ENCODE measurements at places on chromosomes 1 and 21. TPM values are rescaled to one million over a fixed set of nuclear protein-coding genes. Genes with fewer than 3 reads are reported as not detected.

The A3GALT2 gene
- not detected for total RNA-seq

- DNase-seq = peak; percentile 10
These were observed 247.6 kb downstream of the TGFB2 start for GRCh38 chr1:218592688-218593087.

The NDC1 gene
- total RNA-seq = 44.6 TPM

The HLX gene
- total RNA-seq = 0.06 TPM

- DNase-seq = no peak
These were observed 39.2 kb downstream of the PRMT6 start for GRCh38 chr1:107095647-107096046.

DNA sequence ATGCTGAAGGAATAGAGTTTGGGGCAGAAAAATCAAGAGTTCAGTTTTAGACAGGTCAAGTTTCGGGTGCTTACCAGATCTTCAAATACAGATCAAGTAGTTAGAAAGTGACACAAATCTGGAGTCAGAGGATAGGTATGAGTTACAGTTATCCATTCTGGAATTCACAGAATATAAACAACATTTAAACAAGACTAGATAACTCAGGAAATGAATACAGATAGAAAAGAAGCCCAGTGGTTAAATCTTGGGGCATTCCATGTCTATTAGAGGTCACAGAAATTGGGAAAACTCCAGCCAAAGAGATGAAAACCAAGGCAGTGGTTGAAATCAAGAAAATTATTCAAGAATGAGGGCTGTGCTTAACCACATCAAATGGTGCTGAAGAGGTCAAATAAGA is 187.0 kb upstream of the HP1BP3 start:
- DNase-seq = no peak

The TPTE gene
- not detected for total RNA-seq

- no peak for DNase-seq
These were observed 14.9 kb downstream of the SLC2A1 start for GRCh38 chr1:42943728-42944127.

The RNU1-3 gene
- total RNA-seq = 11,018 TPM

The LY9 gene
- total RNA-seq = not detected

DNA sequence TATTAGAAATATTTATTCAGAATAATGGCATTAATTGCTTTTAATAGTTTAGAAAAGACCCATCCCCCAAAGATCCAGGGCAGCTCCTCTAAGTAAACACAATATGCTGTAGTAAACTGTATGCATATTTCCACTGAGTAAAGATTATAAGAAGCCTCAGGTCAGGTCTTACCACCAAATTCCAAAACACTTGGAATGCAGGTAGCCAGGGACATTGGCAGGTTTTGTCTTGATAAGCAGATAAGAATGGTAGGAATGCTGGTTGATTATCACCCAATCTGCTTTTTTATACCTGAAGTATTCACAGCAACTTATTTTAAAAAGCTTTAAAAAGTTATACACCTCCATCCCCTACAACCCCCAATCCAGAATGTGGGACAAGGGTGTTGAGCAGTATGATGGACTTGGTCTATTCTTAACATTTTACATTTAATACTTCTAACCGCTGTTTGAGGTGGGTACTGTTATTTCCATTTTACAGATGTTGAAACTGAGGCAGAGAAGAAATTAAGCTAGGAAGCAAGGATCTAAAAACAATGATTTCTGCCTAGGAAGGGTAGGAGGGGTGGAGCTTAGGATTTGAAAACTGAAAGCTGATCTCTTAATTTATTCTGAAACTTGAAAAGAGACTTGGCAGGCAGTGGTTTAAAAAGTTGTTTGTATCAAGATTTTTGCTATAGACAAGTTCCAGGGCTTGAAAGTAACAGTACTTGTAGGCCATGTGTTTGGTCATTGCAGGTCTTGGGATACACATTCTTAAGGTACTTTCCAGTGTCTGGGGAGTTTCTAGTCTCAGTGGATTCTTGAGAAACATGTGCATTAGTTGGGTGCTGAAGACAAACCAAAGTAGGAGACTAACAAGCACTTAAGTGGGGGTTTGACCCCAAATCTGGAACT is 15.6 kb upstream of the THEM4 start:
- DNase-seq = no peak

GRCh38 chr1:223748405-223748772 is 36.0 kb downstream of the CAPN2 start:
- DNase-seq = no peak

The CRB1 gene
- total RNA-seq = not detected

The ZBTB7B gene
- total RNA-seq = 15.5 TPM

GRCh38 chr1:19086176-19086875 is 123.7 kb downstream of the UBR4 start:
- DNase-seq = no peak

- no peak for DNase-seq
These were observed 20.6 kb upstream of the USP24 start for GRCh38 chr1:55235722-55236121.

- no peak for DNase-seq
These were observed 3.2 kb upstream of the ADIPOR1 start for GRCh38 chr1:202961220-202961880.

GRCh38 chr21:14353231-14353630 is 29.7 kb downstream of the HSPA13 start:
- no peak for DNase-seq

- DNase-seq = peak; percentile 3
These were observed 28.8 kb downstream of the COP1 start for GRCh38 chr1:176178316-176178715.

GRCh38 chr1:203826175-203826574 is 30.8 kb downstream of the ZBED6 start:
- no peak for DNase-seq

The EDN2 gene
- total RNA-seq = not detected

GRCh38 chr1:228477263-228477662 is 9.9 kb upstream of the RNF187 start:
- DNase-seq = no peak

GRCh38 chr1:31196685-31197084 is 43.0 kb downstream of the NKAIN1 start:
- DNase-seq = no peak

GRCh38 chr1:198072177-198072576 is 84.6 kb upstream of the NEK7 start:
- no peak for DNase-seq

DNA sequence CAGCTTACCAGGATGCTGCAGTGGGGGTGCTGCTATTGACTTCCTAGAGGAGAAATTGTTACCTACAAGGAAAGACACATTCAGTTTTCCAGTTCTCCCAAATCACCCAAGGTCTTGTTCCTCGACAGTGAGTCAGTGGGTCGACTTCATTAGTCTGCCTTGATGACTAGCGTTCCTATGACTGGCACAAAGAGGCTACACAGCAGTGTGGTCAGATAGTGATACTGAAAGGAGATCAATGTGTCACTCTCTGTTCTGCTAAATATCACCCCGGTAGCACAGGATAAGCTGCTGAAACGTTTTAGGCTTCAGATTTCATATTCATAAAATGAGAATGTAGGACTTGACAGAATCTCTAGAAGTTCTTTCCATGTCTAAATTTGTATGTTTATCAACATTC is 357.4 kb downstream of the LMX1A start:
- no peak for DNase-seq

GRCh38 chr1:205959789-205960188 is 16.5 kb upstream of the SLC26A9 start:
- no peak for DNase-seq

All from HepG2 (cell line).